KG1 (cell line): ENCODE measurements at places on chromosomes 3 and 15.

GRCh38 chr15:60898896-60899295, 330.2 kb downstream of the RORA start:
- no peak for DNase-seq

DNA sequence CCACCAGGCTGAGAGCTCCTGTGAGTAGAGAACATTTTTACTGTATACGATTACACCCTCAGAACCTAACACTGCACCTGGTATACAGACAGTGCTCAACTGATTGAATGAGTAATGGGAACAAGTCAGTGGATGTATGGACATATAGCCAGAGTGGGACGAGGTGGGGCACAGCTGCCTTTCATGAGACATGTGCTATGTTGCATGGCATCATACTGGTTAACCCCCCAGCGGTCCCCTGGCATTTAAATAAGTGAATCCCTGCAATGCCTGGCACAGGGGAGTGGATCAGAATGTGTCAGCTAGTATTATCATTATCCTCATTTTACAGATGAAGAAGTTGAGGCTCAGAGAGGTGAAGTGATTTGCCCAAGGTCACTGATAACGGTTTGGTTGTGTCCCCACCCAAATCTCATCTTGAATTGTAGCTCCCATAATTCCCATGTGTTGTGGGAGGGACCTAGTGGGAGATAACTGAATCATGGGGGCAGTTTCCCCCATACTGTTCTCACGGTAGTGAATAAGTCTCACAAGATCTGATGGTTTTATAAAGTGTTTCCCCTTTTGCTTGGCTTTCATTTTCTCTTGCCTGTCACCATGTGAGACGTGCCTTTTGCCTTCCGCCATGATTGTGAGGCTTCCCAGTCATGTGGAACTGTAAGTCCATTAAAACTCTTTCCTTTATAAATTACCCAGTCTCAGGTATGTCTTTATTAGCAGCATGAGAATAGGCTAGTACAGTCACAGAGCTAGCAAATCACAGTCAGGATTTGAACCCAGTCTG, 56.0 kb upstream of the ATP2B2 start:
- no peak for DNase-seq

GRCh38 chr15:78425643-78426042, 12.4 kb upstream of the IREB2 start:
- DNase-seq: no peak

DNA sequence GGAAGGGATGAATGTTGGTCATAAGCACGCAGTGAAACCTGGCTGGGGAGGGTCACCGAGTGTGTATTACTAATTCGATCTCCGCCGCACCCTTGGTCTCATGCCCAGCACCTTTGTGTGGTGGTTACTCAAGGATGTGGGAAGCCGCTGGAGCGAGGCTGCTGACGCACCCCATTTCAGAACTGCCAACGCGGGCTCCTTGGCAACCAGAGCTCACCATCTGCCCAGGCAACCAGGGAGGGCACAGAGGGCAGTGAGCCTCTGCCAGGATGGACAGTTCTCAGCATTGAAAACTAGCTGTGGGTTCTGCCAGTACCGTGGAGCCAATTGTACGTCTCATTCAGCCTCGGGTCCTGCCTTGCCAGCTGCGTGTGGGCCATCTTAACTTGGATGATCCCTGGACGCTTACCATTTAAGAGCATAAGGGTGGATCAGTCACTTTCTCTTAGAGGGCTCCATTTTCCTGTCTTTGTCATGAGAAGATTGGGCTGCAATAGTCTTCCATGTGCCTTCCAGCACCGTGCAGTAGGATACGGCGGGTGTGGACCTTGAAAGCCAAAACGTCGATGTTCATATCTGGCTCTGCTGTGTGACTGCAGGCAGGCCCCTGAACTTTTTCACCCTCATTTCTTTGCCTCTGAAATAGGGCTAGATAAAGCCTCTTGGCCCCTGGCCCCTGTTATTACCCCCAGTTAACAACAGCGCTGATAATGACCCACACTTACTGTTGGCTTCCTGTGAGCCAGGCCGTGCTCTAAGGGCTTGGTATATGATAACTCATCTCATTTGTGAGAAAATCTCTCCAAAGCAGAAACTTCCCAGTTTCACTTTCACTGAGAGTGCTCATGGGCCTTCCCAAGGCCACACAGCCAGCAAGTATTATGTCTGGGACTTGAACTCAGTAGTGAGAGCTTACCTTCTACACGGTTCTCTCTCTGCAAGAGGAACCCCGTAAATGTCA, 238.8 kb downstream of the OPA1 start:
- DNase-seq: no peak

GRCh38 chr3:46187876-46188275, 20.2 kb downstream of the CCR1 start:
- DNase-seq: no peak

DNA sequence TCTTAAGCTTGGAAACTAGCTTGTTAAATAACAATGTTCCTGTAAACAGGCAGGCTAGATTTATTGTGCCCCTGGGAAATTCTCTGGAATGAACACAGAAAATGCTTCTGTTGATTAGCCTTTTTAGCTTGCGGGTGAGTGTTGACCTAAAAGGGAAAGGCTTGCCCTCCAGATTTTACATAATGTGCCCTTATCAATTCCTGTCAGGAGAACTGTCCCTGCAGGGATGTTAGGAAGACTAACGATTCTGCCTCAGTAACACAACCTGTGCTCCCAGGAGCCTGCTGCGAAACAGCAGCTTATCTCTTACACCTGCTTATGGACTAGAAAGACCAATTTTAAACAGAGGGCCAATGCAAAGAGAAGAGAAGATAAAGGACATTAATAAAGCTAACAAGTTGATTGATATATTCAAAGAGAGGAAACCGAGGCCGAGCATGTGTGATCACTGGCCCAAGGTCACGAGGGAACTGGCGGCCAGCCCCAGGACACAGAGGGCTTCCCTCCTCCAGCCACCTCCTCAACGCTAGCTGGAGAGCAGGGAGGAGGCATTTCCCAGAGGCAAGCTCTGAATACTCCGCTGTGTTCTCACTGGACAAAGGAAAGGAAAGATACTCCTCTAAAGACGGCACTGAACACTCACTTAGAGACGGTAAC, 48.4 kb upstream of the TJP1 start:
- DNase-seq: no peak

- no peak for DNase-seq
Observed at GRCh38 chr3:64502284-64502683, 185.5 kb downstream of the ADAMTS9 start.

DNA sequence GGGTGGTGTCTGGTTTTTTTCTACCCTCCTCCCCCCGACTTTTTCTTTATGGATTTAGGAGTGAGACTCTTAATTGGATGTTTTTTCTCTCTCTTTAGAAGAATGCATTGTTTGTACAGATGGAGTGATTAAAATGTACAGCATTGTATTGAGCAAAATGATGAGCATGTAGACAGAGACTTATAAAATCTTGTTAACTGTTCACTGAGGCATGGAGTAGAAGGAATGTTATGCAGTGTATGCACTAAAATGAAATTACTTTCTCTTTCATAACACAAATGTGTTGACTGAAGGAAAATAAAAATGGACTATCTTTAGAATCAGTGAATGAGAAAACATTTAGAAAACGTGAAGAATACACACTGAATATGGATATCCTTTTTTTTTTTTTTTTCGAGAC, 39.8 kb downstream of the ZFAND6 start:
- DNase-seq: no peak

GRCh38 chr15:52689562-52689961, 10.4 kb upstream of the ATOSA start:
- DNase-seq: no peak

GRCh38 chr3:138135146-138135832, 3.1 kb upstream of the A4GNT start:
- no peak for DNase-seq

DNA sequence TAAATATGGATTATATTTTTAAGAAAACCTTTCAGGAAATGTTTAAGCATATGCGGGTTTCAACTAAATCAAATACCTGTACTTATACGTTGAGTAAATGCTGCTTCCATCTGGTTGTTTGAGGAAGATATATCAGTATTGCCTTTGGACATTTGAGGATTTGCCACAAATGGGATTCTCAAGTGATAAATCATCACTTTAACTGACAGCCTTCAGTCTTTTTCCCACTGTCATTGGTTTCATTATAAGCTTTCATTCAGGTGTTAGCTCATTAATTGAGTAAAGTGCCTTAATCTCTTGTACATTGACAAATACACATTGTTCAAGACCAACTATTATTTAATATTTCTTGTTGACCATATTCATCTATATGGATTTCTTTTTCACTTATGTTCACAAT, 217.2 kb downstream of the EDEM1 start:
- no peak for DNase-seq

- DNase-seq: no peak
Observed at GRCh38 chr3:85304360-85304964, 345.7 kb downstream of the CADM2 start.

- DNase-seq: no peak
Observed at GRCh38 chr3:195093731-195094130, 177.2 kb downstream of the XXYLT1 start.

- DNase-seq: no peak
Observed at GRCh38 chr3:38602576-38603250, 46.8 kb downstream of the SCN5A start.

- DNase-seq: no peak
Observed at GRCh38 chr15:68791431-68792283, 29.0 kb downstream of the ANP32A start.

DNA sequence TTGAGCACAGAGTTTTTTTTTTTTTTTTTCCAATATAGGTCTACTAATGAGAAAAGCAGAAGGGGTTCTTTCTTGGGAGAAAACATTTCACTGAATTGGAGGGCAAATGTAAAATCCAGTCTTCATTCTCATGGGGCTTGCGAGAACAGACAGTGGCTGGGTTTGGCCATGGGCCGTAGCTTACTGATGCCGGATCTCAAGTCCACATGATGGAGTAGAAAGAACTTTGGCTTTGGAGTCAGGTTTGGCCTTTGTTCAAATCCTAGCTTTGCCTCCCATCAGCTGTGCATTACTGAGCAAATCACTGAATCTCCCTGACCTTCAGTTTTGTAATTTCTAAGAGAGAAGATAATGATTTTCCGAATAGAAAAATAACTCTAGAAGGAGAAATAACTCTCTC, 59.7 kb downstream of the LMCD1 start:
- no peak for DNase-seq

DNA sequence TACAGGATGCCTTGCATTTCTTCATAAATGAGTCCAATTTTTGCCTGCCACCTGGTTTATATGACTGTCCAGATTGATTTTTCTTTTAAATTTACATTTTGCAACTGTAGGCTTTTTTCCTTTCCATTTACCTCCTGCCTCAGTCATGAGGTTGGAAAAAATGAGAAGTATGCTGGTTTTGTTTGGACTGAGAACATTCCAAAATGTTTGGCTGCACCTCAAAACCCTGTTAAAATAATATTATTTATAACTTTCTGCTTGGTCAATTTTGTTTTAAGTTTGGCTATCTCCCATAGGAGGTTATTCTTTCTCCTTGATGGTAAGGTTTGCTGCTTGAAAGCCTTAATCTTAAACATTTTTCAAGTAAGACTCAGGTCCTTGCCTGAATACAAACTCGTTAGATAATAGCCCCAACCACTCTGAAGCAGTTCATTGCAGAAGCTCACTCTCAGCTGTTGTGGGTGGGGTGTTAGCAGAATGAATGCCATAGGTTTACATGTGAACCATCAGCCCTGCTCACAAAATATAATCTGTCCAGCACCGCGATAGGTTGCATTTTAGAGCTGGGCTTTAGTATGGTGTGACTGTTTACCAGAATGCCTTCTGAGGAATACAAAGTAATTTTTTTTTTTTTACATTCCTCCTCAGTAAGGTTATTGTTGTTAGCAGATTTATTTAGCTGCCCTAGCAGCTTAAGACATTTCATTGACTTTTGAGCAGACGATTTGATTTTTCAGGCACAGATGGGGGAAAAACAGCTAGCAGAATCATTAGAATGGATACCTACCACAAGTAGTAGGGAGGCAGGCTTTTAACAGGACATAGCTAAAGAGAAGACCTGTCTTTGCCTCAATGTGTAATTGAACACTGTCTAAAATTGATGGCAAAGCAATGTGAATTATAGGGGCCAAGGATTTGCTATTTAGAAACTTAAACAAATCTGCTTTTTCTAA, 630.8 kb upstream of the KCNMB2 start:
- no peak for DNase-seq

DNA sequence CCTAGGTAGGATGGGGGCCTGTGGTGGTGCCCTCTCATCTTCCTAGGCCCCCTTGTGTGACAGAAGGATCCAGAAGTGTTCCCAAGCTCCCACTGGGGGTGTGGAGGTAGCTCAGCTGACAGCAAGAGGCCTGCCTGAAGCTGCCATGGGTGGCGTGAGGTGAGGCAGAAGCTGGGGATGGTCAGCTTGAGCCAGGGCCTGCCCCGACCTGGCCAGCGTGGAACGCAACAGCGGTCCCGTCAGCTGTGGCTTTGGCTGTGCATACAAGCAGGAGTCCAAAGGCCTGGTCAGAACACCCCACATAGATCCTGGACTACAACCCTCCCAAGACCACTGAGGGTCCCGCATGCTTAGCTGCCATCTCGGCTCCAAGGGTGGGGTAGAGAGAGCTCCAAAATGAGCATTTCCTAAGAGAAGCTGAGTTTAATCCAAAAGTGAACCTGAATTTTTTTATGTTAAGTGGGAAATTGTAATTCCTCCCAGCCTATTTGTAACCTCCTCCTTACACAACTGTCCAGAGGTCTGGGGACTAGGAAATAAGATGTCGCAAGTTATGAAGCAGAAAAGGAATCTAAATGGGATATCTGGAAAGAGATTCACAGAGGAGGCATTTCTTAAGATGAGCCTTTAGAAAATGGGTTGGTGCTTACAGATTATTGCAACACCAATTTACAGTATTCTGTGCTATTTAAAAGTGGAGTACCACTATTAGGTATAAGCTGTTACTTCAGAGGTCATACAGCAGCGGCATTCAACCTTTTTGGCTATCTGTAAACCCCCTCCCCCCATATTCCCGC, 9.9 kb upstream of the PLA2G4D start:
- no peak for DNase-seq

GRCh38 chr3:64741341-64741740, 53.5 kb upstream of the ADAMTS9 start:
- DNase-seq: no peak

DNA sequence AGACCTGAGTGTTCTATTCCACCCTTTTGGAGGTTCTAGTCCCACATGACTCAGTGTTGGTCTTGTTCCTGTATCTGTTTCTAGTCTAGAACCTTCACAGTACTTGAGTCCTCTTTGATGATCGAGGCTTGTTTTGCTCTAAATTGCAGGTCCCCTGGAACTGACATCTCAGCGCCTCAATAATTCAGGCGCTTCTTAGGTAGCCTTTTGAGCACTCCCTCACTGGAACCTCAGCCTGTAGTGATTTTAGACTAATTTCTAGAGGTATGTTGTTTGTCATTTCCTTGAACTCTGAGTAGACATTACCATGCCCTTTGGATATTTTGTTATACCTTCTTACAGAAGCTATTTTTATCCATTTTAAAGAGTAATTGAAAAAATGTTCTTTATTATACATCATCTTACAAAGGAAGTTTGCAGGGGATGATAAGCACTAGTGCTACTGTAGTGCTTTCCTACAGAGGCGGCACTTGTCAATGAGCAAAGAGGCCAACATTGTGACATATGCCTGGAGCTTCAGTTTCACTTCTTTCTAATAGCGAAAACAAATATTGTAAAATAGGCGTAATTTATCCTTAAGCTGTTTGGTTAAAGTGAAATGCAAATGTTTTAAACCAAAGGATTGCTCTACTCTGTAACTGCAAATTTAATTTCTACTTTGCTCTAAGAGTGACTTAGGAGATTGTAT, 75.7 kb downstream of the EFL1 start:
- no peak for DNase-seq
